Left kidney (tissue), 8 donors: ENCODE measurements at places on chromosomes 3 and 15. TPM values are rescaled to one million over a fixed set of nuclear protein-coding genes. Genes with fewer than 3 reads are reported as not detected.

COL7A1 gene
- polyA plus RNA-seq, result 21.6 TPM

CACNA2D2 gene
- 14.6 TPM for polyA plus RNA-seq

PLA2G4E gene
- not detected for polyA plus RNA-seq

C3orf49 gene
- polyA plus RNA-seq, result 1.00 TPM

FEZF2 gene
- polyA plus RNA-seq, result not detected
